ENCODE measurements at places on chromosomes 11 and 22. TPM values are rescaled to one million over a fixed set of nuclear protein-coding genes. Genes with fewer than 3 reads are reported as not detected.
A peak's percentile ranks its signal among the peaks of the same experiment; 100 is the strongest.

The DEFB131B gene
- total RNA-seq, result not detected

The C22orf31 gene
- not detected for total RNA-seq

The RRAS2 gene
- 58.1 TPM for total RNA-seq

The ARSA gene
- total RNA-seq, result 36.3 TPM

The DLG2 gene
- 6.9 TPM for total RNA-seq

The KCNK4 gene
- 2.3 TPM for total RNA-seq

DNA sequence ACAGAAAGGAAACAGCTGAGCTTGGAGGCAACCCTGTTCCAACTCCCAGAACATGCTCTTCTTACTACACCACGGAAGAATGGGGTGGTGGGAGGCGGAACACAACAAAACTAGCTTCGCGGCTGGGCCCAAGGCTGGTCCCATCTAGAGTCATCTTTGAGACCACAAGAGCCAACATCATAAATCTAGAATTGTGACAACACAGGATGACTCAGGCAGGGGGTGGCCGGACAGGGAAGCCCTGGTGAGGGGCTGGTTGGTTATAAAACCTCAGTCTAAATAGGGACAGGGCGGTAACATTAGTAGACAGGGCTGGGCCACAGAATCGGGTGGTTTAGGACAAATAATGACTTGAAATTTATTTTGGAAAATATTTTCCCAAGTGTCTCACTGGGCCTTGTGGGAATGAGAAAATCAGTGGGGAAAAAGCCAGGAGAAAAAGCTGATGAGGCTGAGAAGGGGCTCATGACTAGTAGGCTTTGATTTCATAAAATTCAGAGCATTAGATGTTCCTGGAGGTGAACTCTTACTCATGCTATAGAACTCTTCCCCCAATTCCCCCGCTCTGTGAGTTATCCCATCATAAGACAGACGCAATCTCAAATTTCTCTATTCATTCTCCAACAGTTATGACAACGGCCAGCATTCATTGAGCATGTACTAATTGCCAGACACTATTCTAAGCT is 151.8 kb upstream of the TIMP3 start:
- peak overlapping the region; percentile 36 for H3K27ac ChIP-seq
- no peak overlapping the region for H3K4me3 ChIP-seq
- H3K27me3 ChIP-seq, result no peaks in the 10 kb centered on the region
- H3K36me3 ChIP-seq, result no peaks in the 10 kb centered on the region
- DNase-seq, result no peak

- H3K27ac ChIP-seq, result no peak overlapping the region
- H3K27me3 ChIP-seq, result no peaks in the 10 kb centered on the region
- no peaks in the 10 kb centered on the region for H3K4me1 ChIP-seq
- no peaks in the 10 kb centered on the region for H3K36me3 ChIP-seq
- no peak for DNase-seq
Observed at GRCh38 chr11:61769946-61770683, 17.7 kb downstream of the MYRF start.

DNA sequence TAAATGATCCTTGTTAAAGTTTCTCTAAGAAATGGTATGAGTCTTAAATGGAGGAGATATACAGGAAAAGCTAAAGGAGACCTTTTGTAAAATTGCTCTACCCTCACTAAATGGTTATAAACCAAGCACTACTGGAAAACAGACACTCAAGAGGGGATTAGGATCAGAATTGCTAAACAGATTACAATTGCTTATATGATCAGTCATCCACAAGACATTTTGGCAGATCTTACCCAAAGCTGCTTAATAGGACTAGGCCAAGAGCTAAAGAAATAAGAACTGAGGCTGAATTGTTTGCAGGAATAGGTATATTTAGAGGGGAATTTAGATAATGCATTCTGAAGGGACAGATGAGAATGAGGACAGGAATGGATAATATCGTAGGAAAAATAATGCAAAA is 9.5 kb downstream of the HARBI1 start:
- H3K4me3 ChIP-seq, result no peak overlapping the region
- H3K27me3 ChIP-seq, result no peaks in the 10 kb centered on the region
- no peaks in the 10 kb centered on the region for H3K36me3 ChIP-seq
- H3K27ac ChIP-seq, result no peak overlapping the region
- DNase-seq, result no peak

- no peaks in the 10 kb centered on the region for H3K27me3 ChIP-seq
- H3K4me1 ChIP-seq, result no peaks in the 10 kb centered on the region
- H3K27ac ChIP-seq, result no peak overlapping the region
- no peaks in the 10 kb centered on the region for H3K36me3 ChIP-seq
- DNase-seq, result peak; percentile 3
Observed at GRCh38 chr11:223884-224283, 12.3 kb downstream of the SIRT3 start.

DNA sequence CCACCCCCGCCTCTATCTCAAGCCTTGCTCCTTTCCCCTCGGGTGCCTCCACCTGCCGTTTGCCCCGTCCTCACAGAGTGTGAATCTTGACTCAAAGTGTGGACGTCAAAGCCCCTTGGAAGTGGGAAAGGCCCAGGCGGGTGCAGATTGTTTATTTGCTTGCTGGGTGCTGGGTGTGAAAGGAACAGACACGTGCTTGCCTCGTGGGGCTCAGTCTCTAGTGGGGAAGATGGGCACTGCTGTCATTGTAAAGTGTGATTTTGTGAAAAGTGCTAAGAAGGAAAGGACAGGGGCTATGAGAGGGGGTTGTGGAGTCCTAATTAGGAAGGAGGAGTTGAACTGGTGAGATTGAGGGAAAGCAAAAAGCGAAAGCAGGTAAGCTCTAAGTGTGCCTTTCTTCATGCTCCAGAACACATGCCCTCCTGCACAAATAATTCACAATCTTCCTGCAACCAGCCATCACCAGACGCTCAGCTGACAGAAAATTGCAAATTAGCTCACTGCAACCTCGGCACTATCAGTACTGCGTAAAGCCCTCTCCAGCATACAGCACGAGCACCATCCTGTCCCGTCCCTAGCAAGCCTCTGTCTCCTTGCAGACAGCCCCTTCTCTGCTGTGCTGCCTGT is 9.7 kb upstream of the GCAT start:
- no peaks in the 10 kb centered on the region for H3K27me3 ChIP-seq

All from breast epithelium (tissue), 4 donors.